ENCODE measurements at places on chromosomes 1 and 21.

DNA sequence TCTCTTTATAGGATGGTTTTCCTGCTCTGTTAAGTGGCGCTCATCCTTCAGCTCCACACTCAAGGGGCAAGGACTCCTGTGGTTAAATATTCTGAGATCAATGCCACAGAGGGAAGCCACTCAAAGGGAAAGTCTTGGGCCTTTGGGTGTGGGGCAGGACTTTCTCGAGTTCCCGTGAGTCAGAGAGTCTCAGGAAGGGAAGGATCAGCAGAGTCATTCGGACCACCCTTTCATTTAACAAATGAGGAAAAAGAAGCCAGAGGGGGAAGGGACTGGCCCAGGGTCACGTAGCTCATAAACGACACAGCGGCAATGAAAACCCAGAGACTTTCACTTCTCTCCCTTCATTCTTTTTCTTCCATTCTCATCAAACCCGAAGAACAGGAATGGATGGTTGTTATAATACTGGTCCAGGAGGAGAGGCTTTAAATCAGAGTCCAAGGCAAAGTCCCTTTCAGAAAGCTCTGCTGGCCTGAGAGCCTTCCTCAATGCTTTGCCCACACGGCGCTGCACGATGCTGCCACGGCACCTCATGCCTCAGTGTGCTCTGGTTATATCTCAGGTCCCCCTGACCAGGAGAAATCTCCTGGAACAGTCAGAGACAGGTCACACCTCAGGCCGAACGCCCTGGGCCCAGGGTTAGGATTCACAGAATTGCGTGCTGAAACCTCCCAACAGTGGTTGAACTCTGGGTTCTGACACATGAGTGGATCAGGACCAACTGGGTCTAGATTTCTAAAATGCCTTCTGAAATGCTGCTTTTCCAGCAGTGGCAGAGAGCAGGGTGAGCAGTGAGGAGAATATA lies 65.3 kb downstream of the TENT5C start:
- no peak for DNase-seq

GRCh38 chr1:11070876-11071275 lies 11.1 kb upstream of the SRM start:
- no peak for DNase-seq

GRCh38 chr1:160451119-160451858 lies 50.9 kb downstream of the VANGL2 start:
- no peak for DNase-seq

DNA sequence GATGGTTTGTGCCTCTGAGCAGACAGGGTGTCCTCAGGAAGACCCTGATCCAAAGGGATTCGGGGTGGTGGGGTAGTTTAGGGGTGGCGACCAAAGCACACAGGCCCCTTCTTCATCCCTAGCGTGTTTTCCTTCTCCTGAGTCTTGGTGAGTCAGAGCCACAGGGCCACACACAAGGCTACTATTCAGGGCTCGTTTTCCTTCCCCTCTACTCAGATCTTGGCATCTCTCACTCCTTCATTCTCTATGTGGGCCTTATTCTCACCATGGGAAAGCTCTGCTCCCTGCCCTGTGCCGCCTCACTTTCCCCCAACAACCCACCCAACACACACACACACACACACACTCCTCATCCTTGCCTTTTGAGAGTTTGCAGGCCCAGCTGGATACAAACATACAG lies 43.6 kb upstream of the WNT2B start:
- DNase-seq, result no peak

DNA sequence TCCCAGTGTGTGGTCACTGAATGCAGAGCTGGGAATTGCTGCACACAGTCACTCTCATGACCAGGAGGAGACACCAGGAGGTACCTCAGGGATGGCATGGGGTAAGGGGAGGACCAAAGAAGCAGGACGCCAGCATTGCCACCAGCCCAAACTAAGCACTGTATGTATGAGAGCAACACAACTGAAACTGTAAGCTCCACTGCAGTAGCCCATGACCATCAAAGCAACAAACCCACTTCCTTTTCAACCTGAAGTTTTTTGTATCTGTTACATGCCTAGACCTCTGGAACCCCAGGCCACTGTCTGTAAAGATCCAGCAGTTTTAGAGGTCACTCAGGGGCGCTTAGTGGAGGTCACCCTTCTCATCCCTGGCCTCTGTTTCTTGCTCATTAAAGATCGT lies 164.3 kb downstream of the SETD4 start:
- no peak for DNase-seq

DNA sequence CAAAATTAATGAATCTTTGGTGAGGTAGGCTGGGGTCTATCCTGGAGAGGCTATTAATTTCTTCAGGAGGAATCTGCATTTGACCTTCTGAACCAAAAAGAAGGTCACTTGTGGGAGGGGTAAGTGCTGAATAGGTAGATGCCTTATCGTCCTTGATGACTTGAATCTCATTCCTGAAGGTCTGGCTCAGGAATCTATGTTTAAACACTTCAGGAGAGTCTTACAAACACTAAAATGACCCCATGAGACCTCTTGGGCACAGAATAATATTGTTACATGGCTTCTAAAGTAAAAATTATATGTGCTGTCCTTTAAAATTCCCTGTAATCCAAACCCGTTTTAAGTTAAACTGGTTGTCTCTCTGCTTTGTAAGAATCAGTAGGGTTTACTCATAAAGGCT lies 55.0 kb upstream of the FGGY start:
- no peak for DNase-seq

GRCh38 chr1:217134857-217135568 lies 411.8 kb upstream of the ESRRG start:
- DNase-seq, result no peak

DNA sequence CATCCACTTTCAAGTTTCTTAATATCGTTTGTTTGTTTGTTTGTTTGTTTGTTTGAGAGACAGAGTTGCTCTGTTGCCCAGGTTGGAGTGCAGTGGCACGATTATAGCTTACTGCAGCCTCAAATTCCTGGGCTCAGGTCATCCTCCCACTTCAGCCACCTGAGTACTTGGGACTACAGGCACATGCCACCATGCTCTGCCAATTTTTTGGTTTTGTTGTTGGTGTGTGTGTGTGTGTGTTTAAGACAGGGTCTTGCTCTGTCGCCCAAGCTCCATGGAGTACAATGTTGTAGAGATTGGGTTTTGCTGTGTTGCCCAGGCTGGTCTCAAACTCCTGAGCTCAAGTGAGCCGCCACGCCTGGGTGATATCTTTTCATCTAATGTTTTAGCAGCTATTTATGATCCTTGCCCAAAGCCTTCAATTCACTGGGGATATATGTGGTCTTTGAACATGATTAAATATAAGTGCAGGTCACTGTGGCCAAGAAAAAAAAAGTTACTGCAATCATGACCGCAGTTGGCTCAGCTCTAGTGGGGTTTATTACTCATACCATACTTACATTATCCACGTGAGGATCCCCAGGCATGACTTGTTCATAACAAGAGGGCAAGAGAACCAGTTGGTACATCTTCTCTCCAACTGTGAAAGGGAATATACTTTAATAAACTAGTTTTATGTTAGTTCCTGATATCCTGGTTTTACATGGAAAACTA lies 8.0 kb downstream of the RRP1B start:
- DNase-seq, result peak; percentile 83

DNA sequence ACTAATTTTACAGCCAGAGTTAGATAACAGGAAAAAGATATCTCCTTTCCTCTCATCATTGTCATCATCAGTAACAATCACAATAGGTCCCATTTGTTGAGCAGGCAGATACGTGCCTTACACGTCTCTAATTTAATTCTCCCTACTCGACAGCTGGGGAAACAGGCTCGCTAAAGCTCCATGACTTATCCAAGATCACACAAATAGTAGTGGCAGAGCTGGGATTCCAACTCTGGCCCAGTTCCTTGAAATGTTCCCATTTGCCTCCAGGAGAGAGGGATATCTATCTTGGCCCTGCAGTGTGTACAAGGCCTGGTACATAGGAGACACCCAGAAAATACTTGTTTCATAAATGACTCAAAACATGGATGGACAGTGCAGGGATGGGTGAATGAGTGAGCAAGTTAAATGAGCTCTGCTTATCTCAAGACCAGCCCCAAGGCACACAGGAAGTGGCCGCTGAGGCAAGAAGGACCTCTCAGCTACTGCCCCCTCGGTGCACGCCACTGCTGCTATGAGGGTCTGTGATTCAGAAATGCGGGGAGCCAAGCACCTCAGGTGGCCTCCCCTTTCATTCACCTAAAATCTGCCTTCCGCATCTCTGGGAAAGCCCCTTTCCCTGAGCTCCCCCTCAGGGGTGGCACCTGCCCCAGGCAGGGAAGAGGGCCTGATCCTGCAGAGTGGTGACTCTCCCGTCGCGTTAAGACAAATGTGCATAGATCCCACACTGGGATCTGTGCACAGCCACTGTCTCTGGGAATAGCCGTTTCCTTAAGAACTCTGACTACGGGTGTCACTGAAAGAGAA lies 3.6 kb downstream of the KCNN3 start:
- DNase-seq, result peak; percentile 51

DNA sequence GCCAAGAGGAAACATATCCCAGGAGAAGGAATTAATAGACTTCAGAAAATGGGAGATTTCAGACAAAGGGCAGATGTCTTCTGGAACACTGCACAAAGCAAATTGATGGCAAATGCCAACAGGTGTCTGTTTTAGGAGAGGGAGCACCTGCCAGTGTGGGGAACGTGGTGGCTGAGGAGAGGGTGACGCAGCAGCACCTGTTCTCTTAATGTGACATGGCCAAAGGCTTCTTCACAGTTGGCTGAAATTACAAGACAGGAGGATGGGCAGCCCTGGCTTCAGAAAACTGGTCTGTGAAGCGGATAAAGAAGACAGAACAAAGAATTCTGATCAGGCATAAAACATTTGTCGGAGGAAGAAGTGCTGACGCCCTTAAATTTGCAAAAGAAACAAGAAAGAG lies 178.7 kb upstream of the RUNX1 start:
- no peak for DNase-seq

- no peak for DNase-seq
Observed at GRCh38 chr21:41674402-41674801, 92.5 kb downstream of the RIPK4 start.

- no peak for DNase-seq
Observed at GRCh38 chr1:226864311-226864710, 6.1 kb upstream of the PSEN2 start.

DNA sequence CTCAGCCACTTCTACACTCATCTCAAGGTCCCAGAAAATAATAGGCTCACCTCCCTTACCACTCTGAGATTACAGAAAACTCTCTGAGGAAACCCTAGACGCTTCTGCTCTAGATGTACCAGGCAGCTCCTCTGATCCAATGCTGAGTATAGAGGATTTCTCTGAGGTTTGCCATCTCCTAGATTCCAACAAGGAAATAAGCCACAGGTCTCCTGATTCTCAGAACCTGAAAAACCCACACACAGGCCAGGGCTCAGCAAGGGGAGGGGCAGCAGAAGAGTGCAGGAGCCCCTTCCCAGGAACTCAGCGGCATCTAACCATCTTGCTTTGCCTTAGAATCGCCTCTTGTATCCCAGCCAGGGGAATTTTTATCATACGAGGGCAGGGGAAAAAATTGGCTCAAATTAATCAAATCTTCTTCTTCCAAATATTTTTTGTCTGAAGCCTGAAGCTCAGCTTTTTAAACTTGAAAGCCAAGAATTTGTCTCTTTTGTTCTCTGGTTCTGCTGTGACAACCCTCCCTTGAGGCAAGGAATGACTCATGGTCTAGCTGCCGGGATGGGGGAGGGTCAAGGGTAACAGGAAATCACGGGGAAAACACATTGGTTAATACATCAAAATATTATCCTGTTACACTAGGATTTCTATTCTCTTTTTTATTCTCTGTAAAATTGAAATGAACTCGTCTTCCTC lies 30.8 kb downstream of the GORAB start:
- peak; percentile 68 for DNase-seq

GRCh38 chr1:42420911-42421585 lies 34.8 kb downstream of the ZMYND12 start:
- no peak for DNase-seq

GRCh38 chr1:210663730-210664573 lies 335.2 kb downstream of the HHAT start:
- no peak for DNase-seq

GRCh38 chr1:246856371-246856770 lies 75.4 kb downstream of the AHCTF1 start:
- DNase-seq, result no peak

DNA sequence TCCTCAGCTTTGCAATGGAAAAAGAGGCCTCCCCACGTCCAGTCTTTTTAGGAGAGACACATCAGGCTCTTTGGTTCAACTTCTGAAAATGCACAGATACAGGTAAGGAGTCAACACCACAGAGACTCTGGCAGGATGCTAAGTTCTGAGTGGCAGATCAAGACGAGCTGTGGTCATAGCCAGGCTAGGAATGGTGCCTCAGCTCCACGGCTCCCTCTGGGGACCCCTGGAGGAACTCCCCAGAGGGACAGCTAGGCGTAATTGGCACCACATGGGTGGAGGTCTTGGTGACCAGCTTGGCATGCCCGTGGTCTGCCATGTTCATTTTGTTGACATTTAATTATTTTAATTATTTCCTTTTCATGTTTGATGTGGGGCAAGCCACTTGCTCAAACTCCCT lies 206.1 kb downstream of the KAZN start:
- DNase-seq, result peak; percentile 54

DNA sequence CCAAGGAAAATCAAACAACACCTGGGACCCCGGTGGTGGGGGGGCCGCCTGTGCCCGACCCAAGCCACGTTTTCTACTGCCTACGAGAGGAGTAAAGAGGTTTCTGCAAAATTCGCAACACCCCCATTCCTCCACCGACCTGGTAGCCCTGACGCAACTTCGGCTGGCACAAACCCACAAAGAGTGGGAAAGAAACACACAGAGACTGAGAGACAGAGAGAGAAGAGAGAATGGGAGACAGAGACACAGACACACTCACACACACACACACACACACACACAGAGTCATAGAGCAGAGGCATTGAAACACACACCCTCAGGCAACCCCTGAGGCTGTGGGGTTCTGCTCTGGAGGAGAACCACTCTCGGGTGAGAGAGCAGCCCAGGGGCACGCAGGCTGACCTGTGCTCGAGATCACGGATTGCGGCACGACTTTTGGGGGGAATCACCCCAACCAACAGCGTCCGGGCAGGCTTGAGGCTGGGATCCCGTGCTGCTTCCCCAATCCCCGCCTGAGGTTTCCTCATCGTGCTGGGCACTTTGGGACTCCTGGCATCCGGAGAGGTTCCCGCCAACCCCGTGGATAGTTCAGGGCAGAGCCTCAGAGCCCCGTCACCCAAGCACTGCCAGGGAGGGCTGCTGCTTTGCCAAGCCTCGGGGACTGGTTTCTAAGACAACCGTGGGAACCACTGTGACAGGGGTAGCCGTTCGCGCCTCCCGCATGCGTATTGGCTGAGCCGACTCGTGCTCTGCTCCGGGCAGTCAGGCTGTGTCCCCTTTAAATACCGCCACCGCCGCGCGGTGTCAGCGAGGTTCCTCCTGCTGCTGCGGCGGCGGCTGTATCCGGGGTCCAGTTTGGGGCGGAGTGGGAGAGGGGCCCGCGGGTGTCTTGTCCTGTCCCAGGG lies 682.4 kb upstream of the TPTE start:
- DNase-seq, result peak; percentile 37

DNA sequence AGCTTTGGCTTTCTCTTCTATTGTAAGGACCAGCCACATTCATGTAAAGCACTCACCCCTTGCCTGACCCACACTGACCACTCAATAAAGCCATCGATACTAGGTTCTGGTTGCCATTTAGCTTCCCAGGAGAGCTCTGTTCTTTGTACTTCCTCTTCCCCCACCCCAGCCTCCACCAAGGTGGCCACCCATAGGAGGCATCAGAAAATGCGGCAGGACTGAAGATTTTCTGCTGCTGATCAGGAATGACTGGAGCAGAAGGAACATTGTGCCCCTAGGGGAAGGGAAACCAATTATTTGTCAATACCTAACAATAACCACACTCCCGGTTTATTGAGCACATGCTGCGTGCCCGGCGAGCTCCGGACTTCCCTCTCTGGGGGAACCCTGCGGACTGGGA lies 5.2 kb upstream of the SMIM12 start:
- DNase-seq, result peak; percentile 43
